ENCODE measurements at places on chromosomes 6 and 20. TPM values are rescaled to one million over a fixed set of nuclear protein-coding genes. Genes with fewer than 3 reads are reported as not detected.

The RAB44 gene
- total RNA-seq: 0.15 TPM

The TGM3 gene
- total RNA-seq: not detected

The FBXL4 gene
- 11.2 TPM for total RNA-seq

The TMEM217 gene
- total RNA-seq: 0.92 TPM

All from activated CD4-positive, alpha-beta T cell treated with anti-CD3 and anti-CD28 coated beads, Interleukin-2, amount 10 ng/mL, durations not matched to agents 7 days and 5 days (primary cell).